GM12892 (cell line): ENCODE measurements at places on chromosomes 2 and 18.

- DNase-seq = peak; percentile 42
Observed at GRCh38 chr2:32357318-32358110, 691 bp downstream of the BIRC6 start.

DNA sequence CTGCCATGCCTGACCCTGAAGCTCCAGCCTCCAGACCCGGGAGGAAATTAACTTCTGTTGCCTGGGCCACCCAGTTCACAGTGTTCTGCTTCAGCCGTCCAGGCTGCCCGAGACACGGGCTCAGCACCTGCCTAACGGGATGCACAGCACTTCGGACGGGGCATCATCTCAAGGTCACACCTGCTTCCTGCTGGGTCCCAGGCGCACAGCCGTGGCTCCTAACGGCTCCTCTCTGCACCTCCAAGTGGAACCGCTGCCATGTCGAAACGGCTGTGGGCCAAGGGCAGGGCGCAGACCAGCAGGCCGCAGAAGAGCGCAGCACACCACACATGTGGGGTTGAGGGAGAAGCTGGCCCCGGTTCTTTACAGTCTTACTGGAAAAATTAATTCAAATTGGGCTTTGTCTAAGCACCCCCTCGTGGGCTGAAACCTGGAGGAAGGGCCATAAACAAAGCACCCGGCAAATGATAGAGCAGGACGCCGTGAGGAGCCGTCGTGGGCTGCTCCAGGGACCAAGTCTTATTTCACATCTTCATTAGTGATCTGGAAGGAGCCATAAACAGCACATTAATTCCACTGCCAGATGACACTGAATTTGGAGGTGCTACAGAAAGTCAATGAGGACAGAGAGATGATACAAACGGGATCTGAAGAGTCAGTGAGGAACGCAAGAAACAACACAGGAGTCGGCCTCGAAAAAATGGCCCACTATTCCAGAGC lies 59.6 kb downstream of the EIPR1 start:
- DNase-seq = no peak

DNA sequence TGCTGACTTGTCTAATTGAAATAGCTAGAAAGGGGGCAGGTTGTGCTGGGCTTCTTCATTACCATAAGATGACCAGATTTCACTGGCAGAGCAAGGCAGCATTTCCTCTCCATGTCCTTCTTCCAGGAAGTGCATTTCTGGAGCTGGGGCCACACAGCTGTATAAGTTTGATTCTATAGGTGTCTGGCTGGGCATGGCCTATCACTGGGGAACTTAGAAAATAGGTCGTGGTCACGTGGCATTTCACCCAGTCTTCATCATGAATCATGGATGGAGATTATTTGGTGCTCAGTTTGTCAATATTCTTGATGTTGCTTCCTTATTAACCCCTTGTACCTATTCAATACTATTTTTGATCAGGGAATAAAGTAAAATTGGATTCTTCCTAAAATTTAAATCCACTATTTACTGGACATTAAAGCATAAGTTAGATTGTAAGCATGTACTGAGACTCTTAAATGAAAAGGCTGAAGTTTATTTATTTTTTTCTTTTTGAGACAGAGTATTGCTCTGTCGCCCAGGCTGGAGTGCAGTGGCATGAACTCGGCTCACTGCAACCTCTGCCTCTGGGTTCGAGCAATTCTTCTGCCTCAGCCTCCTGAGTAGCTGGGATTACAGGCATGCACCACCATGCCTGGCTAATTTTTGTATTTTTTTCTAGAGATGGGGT lies 49.5 kb upstream of the TMEM87B start:
- no peak for DNase-seq

DNA sequence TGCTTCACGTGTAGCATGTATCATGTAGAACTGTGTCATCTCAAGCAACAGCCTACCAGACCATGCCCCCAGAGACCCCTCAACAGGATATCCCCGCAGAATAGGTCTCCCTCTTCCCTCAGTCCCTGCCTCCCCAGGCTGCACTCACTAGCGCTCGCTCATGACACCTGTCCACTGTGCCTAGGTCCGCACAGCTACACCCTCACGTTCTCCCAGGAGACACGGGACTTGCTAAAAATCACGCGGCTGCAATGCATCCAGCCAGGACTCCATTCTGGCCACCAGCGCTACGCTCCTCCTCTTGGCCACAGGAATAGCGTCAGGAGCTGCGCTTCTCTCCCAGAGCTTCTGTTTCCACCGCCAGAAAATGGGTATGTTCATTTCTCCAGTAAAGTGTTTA lies 2.5 kb downstream of the PXDN start:
- DNase-seq = no peak

- no peak for DNase-seq
Observed at GRCh38 chr18:37871561-37871960, 306.0 kb upstream of the CELF4 start.

- no peak for DNase-seq
Observed at GRCh38 chr18:39799006-39799405, 2156.0 kb upstream of the PIK3C3 start.
